Left lobe of liver (tissue), 2 donors: ENCODE measurements at places on chromosomes 16 and 17. TPM values are rescaled to one million over a fixed set of nuclear protein-coding genes. Genes with fewer than 3 reads are reported as not detected.

DNA sequence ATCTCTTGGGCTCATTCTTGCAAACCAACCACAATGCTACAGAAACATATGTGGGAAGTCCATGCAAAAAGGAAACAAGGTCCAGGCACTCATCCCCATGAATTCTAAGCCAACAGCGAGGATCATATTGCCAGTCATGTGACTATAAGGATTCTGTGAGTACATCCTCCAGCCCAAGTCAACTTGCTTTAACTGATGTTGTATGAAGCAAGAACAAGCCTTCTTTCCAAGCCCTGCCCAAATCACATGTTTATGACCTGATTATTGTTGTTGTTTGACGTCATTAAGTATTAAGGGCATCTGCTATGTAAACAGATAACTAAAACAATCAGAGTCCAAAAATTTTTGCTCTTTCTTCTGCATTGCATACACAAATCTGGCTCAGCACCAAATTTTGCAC, 78.2 kb upstream of the MON1B start:
- DNase-seq, result no peak

PPP1R1B gene
- total RNA-seq, result 0.60 TPM

DNA sequence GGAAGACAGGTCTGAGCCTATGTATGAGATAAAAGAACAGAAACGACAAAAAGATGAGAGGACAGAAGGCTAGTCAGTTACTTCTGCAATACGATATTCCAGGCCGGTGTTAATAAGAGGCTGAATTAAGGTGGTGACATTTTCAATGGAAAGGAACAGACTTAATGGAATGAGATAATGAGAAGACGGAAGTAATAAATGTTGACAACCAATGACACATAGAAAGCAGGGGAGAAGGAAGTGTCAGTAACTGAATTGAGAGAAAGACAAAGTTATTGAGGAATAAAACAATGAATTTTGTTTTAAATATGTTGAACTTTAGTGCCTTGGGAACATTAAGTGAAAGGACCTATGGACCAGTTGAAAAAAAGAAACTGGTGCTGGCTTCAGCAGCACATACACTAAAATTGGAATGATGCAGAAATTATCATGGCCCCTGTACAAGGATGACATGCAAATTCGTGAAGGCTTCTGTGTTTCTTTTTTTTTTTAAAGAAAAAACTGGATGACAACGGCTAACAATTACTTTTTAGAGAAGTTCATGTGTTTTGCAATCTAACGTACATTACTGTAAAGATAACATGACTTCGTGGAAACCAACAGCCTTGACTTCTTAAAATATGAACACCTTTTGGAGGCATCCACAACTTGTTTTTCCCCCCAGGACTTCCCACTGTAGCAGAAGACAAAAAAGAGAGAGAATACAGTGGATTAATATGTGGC, 18.5 kb upstream of the CPD start:
- DNase-seq, result no peak

GRCh38 chr16:1045993-1046911, 26.3 kb upstream of the SSTR5 start:
- DNase-seq, result no peak

GRCh38 chr16:2960183-2961010, 3.7 kb upstream of the KREMEN2 start:
- DNase-seq, result no peak

- DNase-seq, result no peak
These were observed 223.1 kb downstream of the SEC14L1 start for GRCh38 chr17:77363821-77364361.
